Stimulated activated CD4-positive, alpha-beta T cell treated with anti-CD3 and anti-CD28 coated beads, Interleukin-12 subunit alpha, Interleukin-12 subunit beta, amount 100 ng/mL, for 48 hours (primary cell): ENCODE measurements at places on chromosomes 2 and 18.

DNA sequence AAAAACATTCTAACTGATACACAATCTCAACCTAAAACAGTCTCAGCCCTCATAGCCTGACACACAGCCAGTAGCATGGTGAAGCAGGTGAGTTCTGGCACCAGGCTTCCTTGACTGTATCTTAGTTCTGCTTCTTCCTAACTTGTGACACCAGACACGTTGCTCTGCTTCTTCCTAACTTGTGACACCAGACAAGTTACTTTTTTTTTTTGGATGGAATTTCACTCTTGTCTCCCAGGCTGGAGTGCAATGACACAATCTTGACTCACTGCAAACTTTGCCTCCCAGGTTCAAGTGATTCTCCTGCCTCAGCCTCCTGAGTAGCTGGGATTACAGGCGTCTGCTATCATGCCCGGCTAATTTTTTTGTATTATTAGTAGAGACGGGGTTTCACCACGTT, 6.7 kb upstream of the ATG16L1 start:
- DNase-seq = no peak

DNA sequence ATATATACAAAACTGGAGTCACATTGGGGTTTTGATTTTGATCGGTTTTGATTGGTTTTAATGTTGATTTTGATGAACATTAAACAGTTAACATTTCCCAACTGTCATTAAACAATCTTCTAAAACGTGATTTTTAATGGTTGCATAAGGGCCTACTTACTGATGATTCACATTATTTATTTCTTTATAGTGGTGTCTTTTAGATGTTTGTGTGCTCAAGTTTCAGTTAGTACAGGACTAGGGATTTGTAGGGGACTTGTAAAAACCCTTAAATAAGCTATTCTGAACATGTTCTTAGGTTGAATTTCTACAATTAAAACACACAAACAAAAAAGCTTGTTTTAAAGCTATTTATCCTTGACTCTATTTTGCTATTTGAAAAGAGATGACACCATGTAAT, 61.6 kb downstream of the TTC21B start:
- no peak for DNase-seq

DNA sequence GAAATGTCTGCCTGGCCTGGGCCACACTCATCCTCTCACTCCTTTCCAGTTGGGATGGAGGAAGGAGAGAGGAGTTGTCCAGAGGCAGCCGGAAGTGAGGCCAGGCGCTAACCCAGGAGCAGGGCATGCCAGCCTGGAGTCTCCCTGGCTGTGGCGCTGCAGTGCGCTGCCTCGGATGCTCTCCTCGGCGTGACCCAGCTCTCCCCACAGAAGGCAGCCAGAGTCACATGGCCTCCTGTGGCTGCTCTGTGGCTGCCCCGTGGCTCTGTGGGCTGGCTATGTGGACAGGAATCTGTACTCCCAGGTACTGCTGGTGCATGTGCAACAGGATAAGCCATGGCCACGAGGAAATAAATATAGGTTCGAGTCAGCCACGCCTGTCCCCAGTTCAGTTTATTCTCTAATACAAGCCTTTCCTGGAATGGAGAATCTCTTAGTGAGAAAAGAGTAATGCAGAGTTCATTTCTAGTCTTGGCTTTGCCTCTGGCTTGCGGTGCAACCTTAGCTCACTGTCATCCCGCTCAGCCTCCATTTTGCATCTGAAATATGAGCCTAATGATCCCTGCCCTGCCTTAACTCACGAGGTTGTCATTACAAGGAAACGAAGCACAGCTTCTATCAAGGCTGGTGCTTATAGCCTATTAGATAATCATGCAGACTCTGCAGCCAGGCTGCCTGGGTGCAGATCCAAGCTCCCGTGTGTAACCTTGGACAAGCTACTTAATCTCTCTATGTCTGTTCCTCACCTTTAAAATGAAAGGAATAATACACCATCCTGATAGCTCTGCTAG, 106.3 kb downstream of the ANTXR1 start:
- no peak for DNase-seq

DNA sequence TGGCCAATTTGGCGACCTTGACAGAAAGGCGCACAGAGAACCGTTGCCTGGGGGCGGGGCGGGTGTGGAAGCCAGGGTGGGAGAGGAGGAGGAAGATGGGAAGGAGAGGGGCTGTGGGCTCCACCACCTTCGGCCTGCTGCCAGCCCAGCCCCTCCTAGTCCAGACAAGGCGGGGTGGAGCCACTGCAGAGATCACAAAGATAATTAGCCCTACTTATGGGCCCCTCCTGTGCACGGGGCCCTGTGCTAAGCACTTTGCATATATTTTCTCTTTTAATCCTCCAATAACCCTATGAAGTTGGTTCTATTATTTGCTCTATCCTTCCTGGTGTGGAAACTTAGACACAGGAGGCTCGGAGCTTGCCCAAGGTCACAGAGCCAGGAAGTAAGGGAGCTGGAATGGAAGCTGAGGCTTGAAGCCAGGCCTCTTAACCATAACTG, 13.7 kb upstream of the ECEL1 start:
- no peak for DNase-seq

- DNase-seq = no peak
These were observed 19.5 kb upstream of the CXXC1 start for GRCh38 chr18:50306944-50307343.

GRCh38 chr2:25343187-25343825, 1.6 kb upstream of the DNMT3A start:
- no peak for DNase-seq

DNA sequence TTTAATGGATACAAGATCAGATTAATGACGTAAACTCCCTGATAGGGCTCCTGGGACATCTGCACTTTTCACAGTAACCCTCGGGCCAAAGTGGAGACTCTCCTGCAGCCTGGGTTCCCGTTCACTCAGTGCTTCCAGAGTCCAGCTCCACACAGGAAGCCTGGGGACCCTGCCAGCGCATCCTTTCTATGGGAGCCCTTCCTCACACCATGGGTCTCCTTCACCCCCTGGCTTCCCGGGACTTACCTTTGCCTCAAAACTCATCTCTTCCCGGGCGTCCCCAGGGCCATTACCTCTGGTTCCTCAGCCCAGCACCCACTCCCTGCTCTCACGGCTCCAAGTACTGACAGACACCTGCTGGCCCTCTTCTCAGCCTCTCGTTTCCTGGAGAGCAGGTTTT, 40.7 kb upstream of the KLF11 start:
- DNase-seq = no peak

DNA sequence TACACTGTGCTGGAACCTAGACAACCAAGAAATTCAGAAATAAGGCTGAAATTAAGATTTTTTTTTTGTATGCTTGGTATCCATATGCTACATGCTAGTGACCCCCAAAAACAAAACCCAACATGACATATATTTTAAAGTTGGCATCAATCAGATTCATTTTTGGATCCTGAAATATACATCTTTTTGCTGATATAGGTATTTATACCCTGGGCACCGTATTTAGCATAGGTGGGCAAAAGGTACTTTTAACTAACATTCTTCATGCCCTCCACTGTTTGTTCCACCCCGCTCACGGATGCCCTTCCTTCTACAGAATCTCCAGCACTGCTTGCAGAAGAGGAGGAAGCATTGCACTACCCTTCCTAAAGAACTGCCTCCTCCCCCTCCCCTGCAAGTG, 52.6 kb downstream of the SPOPL start:
- DNase-seq = no peak

GRCh38 chr18:42412281-42412680, 457.2 kb downstream of the PIK3C3 start:
- no peak for DNase-seq

DNA sequence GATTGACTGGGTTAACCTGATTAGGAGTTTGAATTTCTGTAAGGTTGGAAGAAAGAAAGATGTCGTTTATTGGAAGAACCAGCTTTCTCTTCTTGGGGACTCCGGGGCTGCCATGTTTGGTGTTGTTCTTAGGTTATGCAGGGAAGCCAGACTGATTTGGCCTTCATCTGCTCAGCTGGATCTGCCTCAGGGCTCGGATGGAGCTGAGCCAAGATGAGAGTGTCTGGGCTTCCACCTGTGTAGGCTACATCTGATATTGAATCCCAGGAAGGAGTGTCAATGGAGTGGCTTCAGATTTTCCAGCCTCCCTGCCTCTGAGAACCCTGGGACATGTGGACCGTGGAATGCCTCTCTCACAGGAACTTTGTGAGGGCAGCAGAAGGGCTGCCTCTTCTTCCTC, 126.1 kb downstream of the WDSUB1 start:
- DNase-seq = no peak
